ENCODE measurements at places on chromosomes 3 and 15.
A peak's percentile ranks its signal among the peaks of the same experiment; 100 is the strongest.

- no peaks in the 10 kb centered on the region for H3K36me3 ChIP-seq
- peaks cover 49% of the 10 kb centered on the region for H3K4me1 ChIP-seq
- H3K4me3 ChIP-seq, result no peak overlapping the region
- peaks cover 43% of the 10 kb centered on the region for H3K27me3 ChIP-seq
- H3K27ac ChIP-seq, result no peak overlapping the region
- DNase-seq, result no peak
These were observed 829.3 kb upstream of the CFAP20DC start for GRCh38 chr3:59879031-59879581.

GRCh38 chr3:99961756-99962515 lies 144.3 kb downstream of the CMSS1 start:
- H3K27me3 ChIP-seq, result no peaks in the 10 kb centered on the region
- H3K4me1 ChIP-seq, result peaks cover 20% of the 10 kb centered on the region
- H3K36me3 ChIP-seq, result no peaks in the 10 kb centered on the region
- H3K27ac ChIP-seq, result no peak overlapping the region
- H3K4me3 ChIP-seq, result no peak overlapping the region

- no peak for DNase-seq
- no peaks in the 10 kb centered on the region for H3K4me1 ChIP-seq
- no peaks in the 10 kb centered on the region for H3K36me3 ChIP-seq
- H3K4me3 ChIP-seq, result no peak overlapping the region
These were observed 296.7 kb downstream of the CHST2 start for GRCh38 chr3:143416229-143416628.

GRCh38 chr15:45458746-45459403 lies 63.7 kb downstream of the SLC30A4 start:
- no peak overlapping the region for H3K27ac ChIP-seq
- H3K36me3 ChIP-seq, result no peaks in the 10 kb centered on the region
- H3K27me3 ChIP-seq, result peaks cover 2% of the 10 kb centered on the region
- peak overlapping the region; percentile 73 for H3K4me3 ChIP-seq

- H3K27me3 ChIP-seq, result no peaks in the 10 kb centered on the region
- DNase-seq, result no peak
- no peak overlapping the region for H3K4me3 ChIP-seq
These were observed 166.4 kb downstream of the ATG7 start for GRCh38 chr3:11438646-11439045.

GRCh38 chr3:58167431-58168351 lies 43.1 kb downstream of the DNASE1L3 start:
- no peaks in the 10 kb centered on the region for H3K27me3 ChIP-seq
- peaks cover 27% of the 10 kb centered on the region for H3K36me3 ChIP-seq
- peak; percentile 73 for DNase-seq
- peak overlapping the region; percentile 44 for H3K27ac ChIP-seq
- no peak overlapping the region for H3K4me3 ChIP-seq

DNA sequence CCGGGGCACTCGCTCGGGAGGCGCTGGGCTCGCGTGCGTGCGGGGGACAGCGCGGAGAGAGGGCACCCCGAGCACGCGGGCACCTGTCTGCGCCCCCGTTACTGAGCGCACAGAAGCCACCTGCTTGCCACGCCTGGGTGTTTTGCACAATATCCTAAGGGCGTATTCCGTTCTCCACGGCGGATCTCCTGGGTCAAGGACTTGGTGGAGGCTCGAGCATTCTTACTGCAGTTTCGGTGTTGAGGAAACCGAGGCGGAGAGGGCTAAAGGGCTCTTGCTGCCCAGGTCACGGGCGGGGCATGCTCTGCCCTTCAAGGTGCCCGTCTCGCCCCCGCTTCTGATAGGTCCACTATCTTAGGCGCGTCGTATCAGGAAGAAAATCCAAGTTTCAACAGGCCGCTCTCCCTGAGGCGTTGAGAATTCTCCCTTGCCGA lies 526 bp downstream of the GPD1L start:
- peaks cover 12% of the 10 kb centered on the region for H3K27me3 ChIP-seq
- no peak for DNase-seq
- H3K27ac ChIP-seq, result peak overlapping the region; percentile 69
- H3K4me1 ChIP-seq, result peaks cover 15% of the 10 kb centered on the region
- H3K4me3 ChIP-seq, result peak overlapping the region; percentile 86

GRCh38 chr3:41573591-41573990 lies 374.3 kb downstream of the CTNNB1 start:
- H3K4me3 ChIP-seq, result no peak overlapping the region
- no peaks in the 10 kb centered on the region for H3K27me3 ChIP-seq
- no peaks in the 10 kb centered on the region for H3K4me1 ChIP-seq
- no peak for DNase-seq
- H3K27ac ChIP-seq, result no peak overlapping the region

- no peak overlapping the region for H3K4me3 ChIP-seq
- peaks cover 32% of the 10 kb centered on the region for H3K4me1 ChIP-seq
- no peak for DNase-seq
- no peaks in the 10 kb centered on the region for H3K27me3 ChIP-seq
- H3K27ac ChIP-seq, result no peak overlapping the region
- H3K36me3 ChIP-seq, result peaks cover 7% of the 10 kb centered on the region
These were observed 165.3 kb downstream of the FNDC3B start for GRCh38 chr3:172204716-172205115.

DNA sequence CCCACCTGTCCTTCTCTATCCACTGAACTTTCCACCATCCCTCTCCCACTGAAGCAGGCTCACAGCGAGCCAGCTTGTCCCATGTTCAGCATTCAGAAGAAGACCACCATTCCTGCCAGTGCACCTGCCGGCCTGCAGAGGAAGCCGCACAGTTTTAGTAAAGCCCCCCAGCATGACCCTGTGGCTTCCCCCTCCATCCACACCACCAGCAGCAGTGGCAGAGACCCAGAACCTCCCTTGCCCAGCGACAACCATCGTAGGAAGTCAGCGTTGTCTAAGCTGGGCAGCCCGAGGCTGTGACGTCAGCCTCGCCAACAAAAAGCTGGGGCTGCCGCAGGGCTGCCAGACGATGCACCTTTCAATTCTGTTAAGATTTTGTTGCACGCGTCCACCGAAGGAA lies 66.6 kb upstream of the TAMM41 start:
- no peaks in the 10 kb centered on the region for H3K36me3 ChIP-seq
- DNase-seq, result no peak
- H3K27ac ChIP-seq, result no peak overlapping the region
- no peak overlapping the region for H3K4me3 ChIP-seq
- no peaks in the 10 kb centered on the region for H3K4me1 ChIP-seq
- peaks cover 37% of the 10 kb centered on the region for H3K27me3 ChIP-seq

DNA sequence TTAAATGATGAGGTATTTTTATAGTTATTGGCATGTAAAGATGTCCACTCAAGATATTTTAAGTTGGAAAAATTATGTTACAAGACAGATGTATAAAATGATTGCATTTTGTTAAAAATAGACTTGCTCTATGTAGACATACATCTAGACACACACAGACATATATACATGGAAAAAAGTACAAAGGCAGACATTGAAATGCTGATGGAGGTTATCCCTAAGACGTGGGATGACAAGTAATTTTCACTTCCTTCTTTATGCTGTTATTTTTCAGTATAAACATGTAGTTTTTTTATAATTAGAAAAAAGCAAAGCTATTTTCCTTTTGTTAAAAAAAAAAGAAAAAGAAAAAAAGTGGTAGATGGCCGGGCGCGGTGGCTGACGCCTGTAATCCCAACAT lies 7.2 kb downstream of the HOMER2 start:
- peaks cover 21% of the 10 kb centered on the region for H3K27me3 ChIP-seq
- H3K4me3 ChIP-seq, result no peak overlapping the region
- no peak for DNase-seq

DNA sequence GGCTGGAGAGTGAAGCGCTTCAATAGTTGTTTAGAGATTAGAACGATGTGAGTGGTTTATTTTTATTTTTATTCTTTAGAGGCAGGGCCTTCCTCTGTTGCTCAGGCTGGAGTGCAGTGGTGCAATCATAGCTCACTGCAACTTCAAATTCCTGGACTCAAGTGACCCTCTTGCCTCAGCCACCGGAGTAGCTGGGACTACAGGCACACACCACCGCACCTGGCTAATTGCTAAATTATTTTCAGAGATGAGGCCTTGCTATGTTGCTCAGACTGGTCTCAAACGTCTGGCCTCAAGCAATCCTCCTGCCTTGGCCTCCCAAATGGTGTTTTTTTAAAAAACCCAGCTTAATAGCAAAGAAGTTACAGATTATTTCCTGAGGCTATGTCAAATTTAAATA lies 29.0 kb downstream of the PPARG start:
- no peak overlapping the region for H3K4me3 ChIP-seq
- H3K27ac ChIP-seq, result no peak overlapping the region
- no peak for DNase-seq
- no peaks in the 10 kb centered on the region for H3K27me3 ChIP-seq

GRCh38 chr3:185646382-185647133 lies 60.5 kb downstream of the SENP2 start:
- H3K27ac ChIP-seq, result peak overlapping the region; percentile 9
- no peak overlapping the region for H3K4me3 ChIP-seq
- no peaks in the 10 kb centered on the region for H3K4me1 ChIP-seq
- peaks cover 43% of the 10 kb centered on the region for H3K36me3 ChIP-seq
- no peaks in the 10 kb centered on the region for H3K27me3 ChIP-seq
- no peak for DNase-seq
